Anterior cingulate cortex (tissue), 58 donors: ENCODE measurements at places on chromosomes 11 and 22.

- no peak for DNase-seq
These were observed 4.9 kb upstream of the CCDC86 start for GRCh38 chr11:60836866-60837515.

DNA sequence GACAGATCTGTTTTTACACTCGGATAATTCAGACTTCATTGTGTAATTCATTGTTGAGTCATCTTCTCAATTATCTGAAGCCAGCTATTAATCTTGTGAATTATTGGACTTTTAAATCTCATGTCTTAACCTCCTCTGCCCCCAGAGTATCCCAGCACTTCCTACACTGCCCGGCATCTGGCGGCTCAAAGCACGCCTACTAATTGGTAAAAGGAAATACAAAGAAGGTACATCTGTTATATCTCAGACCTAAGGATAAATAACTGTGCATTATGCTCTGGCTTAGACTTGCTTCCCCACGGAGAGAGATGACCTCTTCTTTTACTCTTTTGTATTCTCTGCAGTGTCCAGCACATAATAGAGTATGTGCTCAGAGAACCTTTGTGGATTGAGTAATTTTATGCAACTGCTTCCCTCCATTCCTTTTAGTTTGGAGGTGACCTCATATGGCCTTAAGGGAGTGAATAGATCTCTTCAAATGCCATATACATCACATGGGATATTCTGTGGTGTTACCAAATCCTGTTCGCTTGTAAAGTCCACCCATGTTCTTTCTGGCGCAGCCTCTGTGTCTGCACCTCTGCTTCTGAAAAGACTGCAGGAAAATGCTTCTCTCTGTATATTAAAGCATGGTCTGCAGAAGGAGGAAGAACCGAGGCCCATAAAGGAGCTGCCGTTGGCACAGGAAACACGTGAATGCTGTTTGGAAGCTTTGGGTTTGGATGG is 125.6 kb upstream of the SORL1-AS1 start:
- no peak for DNase-seq

DNA sequence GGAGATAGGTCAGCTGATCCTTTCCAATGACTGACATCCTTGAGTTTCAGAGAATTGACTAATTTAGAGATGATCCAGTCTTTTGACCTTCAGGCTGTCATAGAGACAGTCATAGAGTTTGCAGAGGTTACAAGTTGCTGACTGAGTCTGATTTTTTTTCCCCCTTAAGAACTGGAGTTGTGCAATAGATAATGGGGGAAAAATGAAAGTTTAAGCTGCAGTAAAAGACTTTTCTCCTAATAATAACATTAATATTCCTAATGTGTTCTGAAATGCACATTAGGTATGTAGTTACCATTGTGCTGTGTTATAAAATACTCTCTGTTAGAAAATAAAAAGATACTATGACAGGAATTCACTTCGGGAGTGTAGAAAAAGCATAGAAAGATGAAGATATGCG is 876.9 kb upstream of the RAG2 start:
- no peak for DNase-seq

DNA sequence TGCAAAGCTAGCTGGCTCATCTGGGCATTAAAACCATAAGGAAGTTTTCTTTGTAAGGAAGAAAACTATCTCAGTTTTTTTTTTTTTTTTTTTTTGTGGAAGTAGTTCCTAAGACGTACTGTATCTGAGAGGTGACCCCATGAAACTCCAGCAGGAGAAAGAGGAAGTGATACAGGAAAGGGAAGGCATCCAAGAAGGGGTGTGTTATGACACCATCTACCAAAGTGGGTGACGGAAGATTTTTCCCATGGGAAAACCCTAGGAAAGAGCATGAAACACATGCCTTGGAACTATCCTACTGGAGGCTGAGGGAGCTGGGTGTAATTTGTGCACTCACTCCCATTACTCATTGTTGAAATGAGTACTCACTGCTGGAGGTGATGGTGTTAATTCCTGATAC is 63.8 kb upstream of the ARHGAP20 start:
- DNase-seq, result no peak

DNA sequence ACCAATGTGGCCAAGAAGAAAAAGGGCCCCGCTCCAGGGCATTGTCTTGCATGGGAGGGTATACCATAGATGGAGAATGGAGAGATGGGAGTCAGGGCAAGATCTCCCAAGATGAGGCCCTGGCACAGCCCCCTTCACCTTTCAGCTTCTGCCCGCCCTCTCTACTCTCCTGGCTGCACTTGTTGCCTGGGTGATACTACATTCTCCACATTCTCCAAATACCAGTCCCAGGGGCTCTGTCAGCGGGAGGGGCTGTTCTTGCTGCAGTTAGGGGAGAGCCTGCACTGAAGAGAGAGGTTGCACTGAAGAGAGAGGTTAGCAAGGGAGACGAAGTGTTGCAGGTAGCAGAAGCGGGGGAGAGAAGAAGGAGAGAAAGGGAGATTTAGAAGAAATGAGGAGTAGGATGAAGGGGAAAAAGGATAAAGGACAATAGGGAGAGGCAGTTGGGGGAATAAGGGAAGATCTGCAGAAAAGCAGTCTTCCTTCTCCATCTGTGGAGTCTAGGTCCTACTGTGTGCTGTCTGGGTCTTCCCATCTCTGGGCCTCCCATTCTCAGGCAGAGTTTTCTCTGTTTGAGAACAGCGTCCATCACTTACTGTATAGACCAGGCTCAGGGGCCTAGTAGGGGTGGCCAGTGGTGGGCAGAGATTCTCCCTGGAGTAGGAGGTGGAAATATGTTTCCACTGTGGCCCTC is 8.0 kb downstream of the PHLDB1 start:
- DNase-seq, result no peak

DNA sequence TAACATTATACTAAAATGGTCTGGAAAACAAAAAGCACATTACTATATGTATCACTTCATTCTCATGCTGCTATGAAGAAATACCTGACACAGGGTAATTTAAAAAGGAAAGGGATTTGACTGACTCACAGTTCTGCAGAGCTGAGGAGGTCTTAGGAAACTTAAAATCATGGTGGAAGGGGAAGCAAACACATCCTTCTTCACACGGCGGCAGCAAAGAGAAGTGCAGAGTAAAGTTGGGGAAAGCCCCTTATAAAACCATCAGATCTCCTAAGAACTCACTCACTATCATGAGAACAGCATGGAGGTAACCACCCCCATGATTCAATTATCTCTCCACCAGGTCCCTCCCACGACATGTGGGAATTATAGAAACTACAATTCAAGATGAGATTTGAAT is 60.0 kb downstream of the FAM181B start:
- no peak for DNase-seq

- DNase-seq, result no peak
These were observed 90.8 kb upstream of the APOA1 start for GRCh38 chr11:116928102-116928777.

DNA sequence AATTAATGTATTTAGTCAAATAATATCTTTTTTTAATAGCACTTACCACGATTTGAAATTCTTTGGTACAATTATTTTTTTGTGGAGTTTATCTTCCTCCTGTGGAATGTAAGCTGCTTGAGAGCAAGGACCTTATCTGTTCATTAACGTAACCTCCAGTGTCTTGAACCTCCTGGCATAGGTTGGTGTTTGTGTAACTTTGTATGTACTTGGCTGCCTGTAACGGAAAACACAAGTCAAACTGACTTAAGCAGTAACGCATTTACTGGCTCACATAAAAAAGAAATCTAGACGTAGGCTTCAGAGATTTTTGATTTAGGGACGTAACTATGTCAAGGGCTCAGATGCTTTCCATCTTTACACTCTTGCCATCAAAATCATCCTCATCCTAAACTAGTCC is 56.1 kb downstream of the ARHGEF12 start:
- DNase-seq, result no peak

DNA sequence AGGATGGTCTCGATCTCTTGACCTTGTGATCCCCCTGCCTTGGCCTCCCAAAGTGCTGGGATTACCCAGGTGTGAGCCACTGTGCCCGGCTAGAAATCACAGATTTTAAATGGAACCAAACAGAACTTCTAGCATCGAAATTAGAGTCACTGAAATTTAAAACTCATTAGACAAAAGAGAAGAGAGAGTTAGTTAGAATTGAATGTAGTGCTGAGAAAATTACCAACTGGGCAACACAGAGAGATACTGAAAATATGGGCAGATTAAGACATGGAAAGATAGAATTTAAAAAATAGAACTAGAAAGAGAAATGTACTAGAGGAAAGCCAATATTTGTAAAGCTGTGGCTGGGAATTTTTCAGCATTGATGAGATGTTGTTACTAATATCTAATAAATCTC is 217.9 kb downstream of the TBC1D22A start:
- no peak for DNase-seq

DNA sequence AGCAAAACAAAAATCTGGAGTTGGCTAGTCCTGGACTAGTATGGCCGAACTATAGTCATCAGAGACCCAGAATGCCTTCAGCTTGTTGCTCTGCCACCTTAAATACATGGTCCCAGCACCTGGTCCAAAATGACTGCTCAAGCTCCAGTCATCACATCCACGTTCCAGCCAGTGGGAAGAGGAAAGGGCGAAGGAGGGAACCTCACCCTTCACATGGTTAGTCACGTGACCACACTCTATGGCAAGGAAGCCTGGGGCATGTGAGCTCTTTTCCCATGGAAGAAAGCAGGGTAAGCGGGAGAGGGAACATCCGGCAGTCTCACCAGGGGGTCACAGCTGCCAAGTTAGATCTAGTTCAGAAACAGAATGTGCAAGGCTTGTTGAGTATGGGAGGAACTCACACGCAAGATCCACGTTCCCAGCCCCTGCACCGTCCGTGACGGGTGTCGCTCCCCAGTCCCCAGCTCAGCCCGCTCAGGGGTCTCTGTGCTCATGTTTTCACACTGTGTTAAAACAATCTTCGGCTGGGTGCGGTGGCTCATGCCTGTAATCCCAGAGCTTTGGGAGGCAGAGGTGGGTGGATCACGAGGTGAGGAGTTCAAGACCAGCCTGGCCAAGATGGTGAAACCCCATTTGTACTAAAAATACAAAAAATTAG is 1.9 kb upstream of the ANO9 start:
- no peak for DNase-seq

GRCh38 chr11:75896843-75897419 is 81.9 kb downstream of the UVRAG start:
- DNase-seq, result no peak

DNA sequence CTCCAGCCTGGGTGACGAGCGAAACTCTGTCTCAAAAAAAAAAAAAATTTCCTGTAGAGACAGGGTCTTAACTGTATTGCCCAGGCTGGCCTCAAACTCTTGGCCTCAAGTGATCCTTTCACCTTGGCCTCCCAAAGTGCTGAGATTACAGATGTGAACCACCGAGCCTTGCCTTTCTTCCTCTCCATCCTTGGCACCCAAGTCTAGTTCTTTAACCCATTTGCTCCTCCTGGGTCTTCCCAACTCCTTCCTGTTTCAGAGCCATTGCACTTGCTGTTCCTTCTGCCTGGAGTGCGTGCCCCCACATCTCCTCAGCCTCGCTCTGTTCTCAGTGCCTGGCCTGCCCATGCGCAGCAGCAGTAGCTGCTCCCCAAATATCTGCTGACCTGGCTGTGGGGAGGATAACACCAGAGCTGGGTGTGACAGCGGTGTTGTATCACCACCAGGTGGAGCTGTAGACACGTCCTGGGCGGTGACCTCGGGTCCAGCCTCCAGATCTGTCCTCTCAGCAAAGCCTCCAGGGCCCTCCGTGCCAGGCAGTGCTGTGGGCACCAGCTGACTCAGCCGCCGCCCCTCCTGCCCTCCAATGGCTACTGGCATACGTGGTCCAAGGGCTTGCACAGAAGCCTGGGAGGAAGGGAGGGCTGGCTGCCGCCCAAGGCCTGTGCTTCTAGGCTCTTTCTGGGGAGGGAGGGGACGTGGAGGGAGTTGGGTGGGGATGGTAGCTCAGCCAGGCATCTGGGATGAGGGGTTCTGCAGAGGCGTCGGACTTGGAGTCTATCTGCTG is 22.0 kb downstream of the TEF start:
- DNase-seq, result peak; percentile 97

GRCh38 chr11:10637731-10638151 is 55.8 kb downstream of the IRAG1 start:
- no peak for DNase-seq

- no peak for DNase-seq
These were observed 88.3 kb upstream of the CRTAM start for GRCh38 chr11:122750049-122750448.

DNA sequence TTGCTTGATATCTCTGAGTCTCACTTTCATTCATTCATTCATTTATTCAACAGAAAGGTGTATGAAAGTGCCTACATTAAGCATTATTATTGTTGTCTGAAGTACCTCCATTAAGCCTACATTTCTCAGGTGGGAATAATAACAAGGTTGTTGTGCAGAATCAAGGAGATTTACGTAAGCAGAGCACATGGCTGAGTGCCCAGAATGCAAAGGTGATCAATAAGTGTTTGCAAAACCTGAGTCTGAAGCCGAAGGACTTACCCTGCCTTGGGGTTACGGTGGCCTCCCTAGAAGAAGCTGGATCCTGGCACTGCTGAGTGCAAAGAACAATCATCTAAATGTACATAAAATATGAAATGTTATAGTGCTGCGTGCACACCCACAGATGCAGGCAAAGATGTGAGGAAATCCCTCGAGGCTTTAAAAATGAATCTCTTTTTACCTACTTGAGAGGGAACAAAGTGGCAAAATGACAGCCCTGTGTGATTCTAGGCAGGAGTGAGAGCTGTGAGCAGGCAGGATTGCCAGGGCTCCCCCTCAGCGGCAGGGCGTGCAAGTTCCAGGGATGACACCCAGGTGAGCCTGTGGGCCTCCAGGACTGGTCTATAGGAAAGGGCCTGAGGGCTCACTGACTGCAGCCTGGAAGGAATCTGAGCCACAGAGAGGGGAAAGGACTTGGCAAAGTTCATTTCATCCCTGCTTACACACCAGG is 133.1 kb upstream of the TBCEL start:
- DNase-seq, result no peak

GRCh38 chr22:41110968-41111367 is 18.6 kb downstream of the EP300 start:
- DNase-seq, result no peak

GRCh38 chr11:10351435-10351764 is 46.5 kb downstream of the ADM start:
- DNase-seq, result no peak

DNA sequence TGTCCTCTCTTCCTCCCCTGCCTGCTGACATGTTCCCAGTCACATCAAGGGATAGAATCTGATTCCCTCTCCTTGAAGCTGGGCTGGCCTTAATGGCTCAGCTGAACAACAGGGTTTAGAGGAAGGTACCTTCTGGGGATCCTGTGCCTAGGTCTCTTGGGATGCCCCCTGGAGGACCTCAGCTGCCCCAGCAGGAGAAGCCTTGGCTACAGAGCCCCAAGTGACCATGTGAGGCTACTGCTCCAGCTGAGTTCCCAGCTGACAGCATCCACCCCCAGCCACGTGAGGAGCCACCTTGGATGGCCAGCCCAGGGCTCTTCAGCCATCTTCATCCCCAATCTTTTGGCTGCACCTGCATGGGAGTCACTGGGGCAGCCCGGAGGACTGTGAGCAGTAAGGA is 1499.3 kb downstream of the TBC1D22A start:
- DNase-seq, result no peak

DNA sequence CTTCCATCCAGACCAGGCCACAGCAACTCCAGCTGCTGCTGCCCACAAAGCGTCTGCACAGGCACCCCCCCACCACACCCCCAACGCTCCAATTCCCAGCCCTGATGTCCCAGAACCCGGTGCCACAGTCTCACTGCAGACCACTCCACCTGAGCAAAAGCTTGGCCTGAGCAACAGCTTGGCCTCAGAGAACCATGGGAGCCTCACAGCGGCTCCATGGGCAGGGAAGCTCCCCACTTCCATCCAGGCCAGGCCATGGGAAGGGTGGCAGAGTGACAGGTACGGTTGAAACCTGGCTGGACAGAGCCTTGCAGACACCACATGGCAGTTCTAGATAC is 13.2 kb downstream of the PLXNB2 start:
- DNase-seq, result no peak
